ENCODE measurements at places on chromosomes 7 and 10.
A peak's percentile ranks its signal among the peaks of the same experiment; 100 is the strongest.

DNA sequence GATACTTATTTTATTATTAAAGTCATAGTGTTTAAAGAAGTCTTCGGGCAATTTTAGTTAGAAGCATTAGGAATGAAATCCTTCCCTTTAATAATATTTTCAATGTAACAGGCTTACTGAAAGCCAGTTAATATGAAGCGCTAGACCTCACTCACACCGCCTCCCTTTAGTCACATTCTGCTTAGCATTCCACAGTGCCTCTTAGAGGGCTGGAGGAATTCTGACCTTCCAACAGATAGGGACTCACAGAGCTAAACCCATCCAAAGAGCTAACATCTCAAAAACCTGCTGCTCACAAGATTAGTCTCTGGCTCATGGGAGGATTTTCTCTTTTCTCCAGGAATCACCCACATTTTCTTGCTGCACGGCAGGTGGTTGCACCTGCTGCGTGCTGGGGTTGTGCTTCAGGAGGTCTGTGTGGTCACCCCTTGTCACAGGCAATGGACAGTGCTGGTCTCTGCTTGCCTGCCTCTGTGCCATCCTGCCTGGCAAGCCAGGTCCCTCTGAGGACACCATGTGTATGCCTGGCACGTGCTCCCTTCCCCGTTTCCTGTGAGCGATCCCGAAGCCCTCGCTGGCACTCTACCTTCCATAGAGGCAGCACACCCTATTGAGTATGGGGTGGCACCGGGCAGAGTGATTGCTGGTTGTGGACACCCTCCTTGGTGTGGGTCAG, 91.8 kb downstream of the KLF6 start:
- DNase-seq: no peak

DNA sequence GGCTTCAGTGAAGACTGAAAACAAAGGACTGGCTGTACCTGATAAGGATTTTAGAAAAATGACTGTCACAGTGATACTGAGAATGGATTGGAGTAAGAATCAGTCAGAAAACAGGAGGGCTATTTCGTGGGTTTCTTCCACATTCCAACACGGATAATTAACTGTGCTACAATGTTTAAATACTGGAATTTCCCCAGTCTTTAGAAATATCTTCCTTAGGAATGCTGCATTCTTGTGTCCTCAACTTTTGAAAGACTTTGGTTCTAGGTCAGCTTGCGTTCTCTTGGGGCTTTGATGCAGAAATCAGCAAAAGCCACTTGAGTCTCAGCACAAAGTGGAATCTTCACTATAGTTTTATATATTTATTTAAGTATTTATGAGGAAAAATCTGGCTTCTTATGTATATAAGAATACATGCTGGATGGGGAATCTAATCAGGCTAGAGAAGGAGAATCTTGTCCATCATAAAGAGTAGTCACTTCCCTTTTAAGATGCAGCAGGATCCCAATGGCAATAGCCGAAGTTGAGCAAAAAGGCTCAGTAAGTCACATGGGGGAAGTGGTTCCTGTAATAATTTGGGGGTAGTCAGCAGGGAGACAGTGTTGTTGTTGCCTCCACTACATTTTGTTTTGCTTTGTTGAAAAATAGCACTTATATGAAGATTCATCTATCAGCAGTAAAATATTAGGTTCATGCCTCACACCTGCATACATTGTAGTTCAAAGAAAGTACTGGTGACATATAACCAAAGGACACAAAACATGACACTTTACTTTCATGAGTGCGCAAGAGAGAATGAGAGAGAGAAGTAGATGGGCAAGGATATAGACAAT, 86.0 kb downstream of the CH25H start:
- DNase-seq: no peak

DNA sequence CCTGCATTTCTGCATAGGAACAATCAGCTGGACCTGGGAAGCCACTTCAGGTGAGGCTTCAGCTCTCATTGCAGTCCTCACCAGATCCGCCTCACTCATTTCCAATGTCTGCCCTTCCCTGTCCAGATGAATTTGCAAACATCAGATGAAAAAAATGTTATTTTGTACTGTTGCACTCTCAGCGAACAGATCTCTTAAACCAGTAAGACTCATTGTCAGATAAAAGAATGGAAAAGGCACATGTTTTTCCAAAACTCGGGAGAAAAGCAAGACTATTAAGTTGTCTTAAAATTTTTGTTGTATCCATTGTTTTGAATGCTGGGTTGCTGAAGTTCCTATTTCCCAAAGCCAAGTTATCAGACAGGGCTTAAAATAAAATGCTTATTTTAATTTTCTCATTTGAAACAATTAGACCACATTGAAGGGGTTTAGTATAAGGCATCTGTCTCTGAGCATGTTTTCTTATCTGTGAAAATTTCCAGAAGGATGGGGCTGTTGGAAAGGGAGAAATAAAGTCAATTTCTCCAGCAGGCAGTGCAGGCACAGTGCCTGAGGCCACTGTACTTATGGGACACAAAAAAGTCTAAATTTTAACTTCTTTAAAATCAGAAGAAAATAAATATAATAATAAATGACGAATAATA, 396.8 kb downstream of the KCNMA1 start:
- DNase-seq: no peak

GRCh38 chr7:148701414-148701813, 2.7 kb downstream of the CUL1 start:
- DNase-seq: peak; percentile 28

GRCh38 chr7:55962014-55962413, 2.4 kb upstream of the NIPSNAP2 start:
- no peak for DNase-seq

DNA sequence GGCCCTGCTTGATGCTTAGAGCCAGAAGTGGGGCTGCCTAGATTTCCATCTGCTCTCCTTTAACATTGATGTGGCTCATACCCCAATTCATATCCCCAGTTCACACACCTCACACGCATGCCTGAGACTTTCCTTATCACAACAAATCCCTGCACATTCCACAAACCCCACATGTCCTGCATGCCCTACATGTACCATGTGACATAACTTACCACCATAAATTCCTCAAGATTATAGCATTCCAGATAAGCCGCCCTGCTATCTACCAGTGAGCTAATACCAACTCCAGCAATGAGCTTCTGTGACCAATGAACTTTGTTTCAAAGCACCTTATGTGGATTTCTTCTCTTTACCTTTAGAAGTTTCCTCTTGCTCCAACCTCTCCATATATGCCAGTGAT, 104.7 kb upstream of the RAB11FIP2 start:
- no peak for DNase-seq

- peak; percentile 79 for DNase-seq
These were observed 675 bp upstream of the SCD start for GRCh38 chr10:100346351-100346764.

DNA sequence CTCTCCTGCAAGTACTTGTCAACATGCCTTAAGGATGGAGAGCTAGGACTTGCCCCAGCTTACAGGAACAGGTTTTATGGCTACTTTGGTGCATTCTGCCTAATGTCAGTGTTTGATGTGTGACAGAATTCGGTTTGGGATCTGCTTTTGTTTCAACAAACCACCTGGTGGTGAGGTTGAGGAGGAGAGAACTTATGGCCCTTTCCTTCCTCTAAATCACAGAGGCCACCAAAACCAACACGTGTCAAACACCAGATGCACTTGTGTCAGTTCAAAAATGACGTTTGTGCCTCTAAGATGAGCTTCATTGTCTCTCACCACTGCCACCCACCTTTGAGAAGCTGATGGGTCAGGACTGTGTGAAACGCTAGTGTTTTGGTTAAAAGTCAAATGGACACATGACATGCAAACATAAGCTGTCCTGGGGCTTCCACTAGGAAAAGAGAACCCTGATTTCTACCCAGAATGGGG, 83.9 kb downstream of the OSBPL3 start:
- DNase-seq: no peak

- DNase-seq: no peak
These were observed 25.2 kb upstream of the PLXDC2 start for GRCh38 chr10:19791032-19791431.

GRCh38 chr10:11147722-11148121, 130.1 kb downstream of the CELF2 start:
- no peak for DNase-seq

DNA sequence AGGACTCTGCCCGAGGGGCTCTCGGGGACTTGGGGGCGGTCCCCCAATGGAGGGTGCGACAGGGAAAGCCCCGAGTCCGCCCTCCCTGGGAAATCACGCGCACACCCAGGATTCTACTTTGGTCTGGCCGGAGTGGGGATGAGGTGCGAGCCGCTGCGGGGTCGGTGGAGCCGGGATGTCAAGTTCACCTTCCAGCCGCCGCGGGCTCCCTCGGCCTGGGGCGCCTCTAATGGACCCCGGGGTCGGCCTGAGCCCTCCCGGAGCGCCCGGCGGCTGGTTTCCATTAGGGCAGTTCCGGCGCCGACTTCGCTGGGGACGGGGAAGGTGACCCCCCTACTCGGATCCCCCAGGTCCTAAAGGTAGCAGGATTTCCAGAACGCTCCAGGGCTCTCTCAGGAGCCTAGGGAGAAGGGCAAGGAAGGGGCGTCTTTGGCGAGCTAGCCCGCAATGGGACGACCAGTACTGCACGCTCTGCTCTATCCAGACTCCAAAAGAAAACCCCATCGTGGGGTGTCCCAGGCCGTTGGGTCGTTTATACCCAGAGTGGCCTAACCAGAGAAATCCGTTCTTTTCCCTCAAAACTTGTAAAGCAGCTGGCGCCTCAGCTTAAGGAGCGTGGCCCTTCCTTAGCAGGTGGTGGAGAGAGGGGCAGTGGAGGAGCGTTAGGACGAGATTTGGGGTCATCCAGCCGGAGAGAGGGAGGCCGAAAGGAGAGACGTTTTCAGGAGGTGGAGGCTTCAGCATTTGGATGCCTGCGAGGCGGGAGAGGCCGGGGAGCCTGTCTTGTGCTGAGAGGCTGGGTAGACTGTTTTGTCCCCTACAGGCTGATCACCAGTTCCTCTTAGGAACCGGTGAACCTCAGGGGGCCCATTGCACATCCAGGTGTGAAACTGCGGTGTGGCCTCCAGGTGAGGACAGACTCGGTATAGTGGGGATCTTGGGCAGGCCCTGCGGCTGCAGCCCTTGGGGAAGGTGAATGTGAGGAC, 860 bp upstream of the WDR86 start:
- no peak for DNase-seq

DNA sequence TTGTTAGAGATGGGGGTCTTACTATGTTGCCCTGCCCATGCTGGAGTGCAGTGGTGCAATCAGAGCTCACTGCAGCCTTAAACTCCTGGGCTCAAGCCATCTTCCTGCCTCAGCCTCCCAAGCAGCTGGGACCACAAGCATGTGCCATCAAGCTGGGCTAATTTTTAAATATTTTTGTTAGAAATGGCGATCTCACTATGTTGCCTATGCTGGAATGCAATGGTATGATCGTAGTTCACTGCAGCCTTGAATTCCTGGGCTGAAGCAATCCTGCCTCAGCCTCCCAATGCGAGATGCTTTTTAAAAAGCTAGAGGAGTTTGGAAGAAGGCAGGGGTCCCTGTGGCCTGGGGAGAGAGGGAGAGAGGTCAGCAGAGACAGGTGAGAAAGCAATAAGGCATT, 600.1 kb upstream of the AUTS2 start:
- no peak for DNase-seq

DNA sequence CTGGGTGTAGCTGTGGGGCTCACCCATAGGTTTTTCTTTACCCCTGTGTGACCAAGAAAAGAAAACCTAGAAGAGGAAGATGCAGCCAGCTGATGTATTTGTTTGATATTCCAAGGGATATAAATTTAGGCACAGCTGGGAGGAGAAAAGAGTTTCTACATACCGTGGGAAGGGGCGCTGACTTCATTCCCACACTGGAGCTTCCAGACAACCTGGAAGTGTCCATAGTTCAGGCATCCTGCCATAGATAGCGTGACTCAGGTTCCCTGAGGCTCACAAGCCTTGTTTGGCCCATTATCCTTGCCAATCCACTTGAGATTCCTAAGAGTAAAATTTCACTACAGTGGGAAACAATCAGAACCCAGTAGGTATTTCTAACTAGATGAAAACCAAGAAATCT, 371.7 kb upstream of the NRP1 start:
- DNase-seq: no peak

- DNase-seq: no peak
These were observed 83.6 kb downstream of the LRRN3 start for GRCh38 chr7:111174510-111174909.

- no peak for DNase-seq
These were observed 108.2 kb downstream of the OSBPL3 start for GRCh38 chr7:24871770-24872169.

DNA sequence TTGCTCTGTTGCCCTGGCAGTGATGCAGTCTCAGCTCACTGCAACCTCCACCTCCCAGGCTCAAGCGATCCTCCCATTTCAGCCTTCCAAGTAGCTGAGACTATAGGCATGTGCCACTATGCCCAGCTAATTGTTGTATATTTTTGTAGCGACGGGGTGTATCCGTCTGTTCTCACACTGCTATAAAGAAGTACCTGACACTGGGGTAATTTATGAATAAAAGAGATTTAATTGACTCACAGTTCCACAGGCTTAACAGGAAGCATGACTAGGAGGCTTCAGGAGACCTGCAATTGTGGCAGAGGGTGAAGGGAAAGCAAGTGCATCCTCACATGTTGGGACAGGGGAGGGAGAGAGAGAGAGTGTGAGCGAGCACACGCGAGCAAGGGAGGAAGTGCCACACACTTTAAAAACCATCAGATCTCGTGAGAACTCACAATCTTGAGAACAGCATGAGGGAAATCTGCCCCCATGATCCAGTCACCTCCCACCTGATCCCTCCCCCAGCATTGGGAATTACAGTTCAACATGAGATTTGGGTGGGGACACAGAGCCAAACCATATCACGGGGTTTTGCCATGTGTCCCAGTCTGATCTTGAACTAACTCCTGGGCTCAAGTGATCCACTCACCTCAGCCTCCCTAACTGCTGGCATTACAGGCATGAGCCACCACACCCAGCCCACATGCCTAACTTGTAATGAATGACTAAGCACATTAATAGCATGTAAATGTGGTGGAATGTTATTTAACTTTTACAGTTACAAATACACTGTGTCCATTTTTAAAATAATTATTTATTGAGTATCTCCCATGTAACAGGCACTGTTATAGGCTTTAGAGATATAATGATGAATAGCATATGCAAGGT, 65.5 kb downstream of the RALA start:
- no peak for DNase-seq

- no peak for DNase-seq
These were observed 270.4 kb upstream of the YAE1 start for GRCh38 chr7:39295796-39296195.

DNA sequence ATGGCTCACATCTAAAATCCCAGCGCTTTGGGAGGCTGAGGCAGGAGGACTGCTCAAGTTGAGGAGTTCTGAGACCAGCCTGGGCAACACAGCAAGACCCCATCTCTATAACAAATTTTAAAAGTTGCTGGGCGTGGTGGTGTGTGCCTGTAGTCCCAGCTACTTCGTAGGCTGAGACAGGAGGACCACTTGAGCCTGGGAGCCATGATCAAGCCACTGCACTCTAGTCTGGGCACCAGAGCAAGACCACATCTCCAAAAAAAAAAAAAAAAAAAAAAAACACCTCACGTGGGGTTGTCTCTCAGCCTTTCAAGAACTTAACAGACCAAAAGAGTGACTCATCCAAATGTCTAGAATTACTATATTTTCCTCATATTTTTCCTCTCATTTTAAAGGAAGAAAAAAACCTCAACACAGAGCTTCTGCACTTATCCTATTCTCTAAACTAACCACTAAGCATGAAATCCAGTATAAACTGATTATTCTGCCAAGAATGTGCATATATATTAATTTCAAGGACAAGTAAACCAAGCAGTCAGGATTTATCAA, 46.3 kb downstream of the CUL2 start:
- DNase-seq: no peak

- DNase-seq: no peak
These were observed 67.6 kb downstream of the INSIG1 start for GRCh38 chr7:155365146-155365874.
